ENCODE measurements at places on chromosomes 5 and 9.

DNA sequence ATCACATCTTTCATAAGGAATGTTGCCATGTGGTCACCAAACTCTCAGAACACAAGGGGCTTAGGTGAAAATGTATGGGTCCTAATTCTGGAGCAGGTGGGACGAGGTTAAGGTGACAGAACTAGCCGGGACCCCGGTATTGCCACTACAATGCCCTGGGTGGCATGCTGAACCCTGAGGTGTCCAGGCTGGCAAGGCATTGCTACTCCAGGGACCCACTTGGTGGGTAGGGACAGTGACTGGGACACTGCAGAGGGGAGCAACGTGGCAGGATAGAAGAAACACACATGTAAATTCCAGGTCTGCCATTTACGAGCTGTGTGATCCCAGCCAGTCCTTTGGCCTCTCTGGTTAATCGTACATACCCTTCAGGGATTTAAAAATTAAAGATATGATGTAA, 206.9 kb upstream of the MVB12B start:
- DNase-seq = no peak

GRCh38 chr5:132260714-132261551, 3.4 kb downstream of the PDLIM4 start:
- no peak for DNase-seq

DNA sequence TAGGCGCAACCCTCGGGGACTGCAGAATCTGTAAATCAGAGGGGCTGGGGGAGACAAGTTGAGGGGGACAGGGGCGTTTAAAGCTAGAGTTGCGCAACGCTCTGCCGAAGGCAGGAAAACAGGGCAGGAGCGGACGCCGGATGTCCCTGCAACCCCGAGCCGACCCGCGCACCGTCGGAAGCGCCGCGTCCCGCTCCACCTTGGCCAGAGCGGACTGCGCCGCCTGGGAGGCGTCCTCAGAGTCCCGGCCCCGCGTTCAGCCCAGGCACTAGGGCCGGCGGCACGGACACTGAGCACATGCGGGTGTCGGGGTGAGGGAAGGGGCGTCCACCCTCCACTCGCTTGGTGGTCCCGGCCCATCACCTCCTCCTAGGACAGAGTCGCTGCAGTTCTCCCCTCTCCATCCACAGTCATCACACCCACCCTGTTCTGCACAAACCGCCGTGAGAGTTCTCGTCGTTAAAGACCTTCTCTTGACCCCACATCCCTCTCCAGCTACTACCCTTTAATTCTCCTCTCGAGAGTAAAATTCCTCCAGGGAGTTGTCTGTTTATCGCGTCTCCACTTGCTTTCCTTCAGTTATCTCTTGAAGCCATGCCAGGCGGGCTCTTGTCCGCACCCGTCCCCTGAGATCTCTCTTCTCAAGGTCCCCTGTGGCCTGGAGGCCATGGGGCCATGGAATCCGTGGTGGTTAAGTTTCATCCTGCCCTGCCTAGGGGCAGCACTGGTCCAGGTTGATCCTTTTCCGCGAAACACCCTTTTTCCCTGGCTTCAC, 796 bp upstream of the PDLIM7 start:
- DNase-seq = no peak

GRCh38 chr9:130627051-130627450, 37.3 kb upstream of the PRDM12 start:
- DNase-seq = no peak

- DNase-seq = no peak
Observed at GRCh38 chr5:139631520-139632165, 16.5 kb upstream of the CXXC5 start.

- no peak for DNase-seq
Observed at GRCh38 chr9:10265153-10265631, 347.6 kb downstream of the PTPRD start.

DNA sequence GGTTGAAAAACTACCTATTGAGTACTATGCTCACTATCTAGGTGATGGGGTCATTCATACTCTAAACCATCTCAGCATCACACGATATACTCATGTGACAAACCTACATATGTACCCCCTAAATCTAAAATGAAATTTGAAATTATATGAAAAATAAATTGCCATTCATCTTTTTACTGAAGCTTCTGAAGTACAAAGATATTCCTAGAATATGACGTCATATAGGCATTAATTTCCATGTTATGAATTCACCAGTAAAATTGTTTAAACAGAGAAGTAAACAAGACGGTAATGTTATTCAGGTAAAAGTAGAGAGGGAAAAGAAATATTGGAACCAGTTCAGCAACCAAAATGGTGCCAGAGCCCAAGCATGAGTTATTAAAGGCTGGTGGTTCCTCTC, 173.0 kb downstream of the MRPS30 start:
- DNase-seq = no peak

- DNase-seq = no peak
Observed at GRCh38 chr9:113996531-113997001, 81.5 kb downstream of the AMBP start.

GRCh38 chr9:83992407-83992806, 11.8 kb downstream of the RMI1 start:
- DNase-seq = no peak

GRCh38 chr5:39132792-39133191, 58.6 kb upstream of the RICTOR start:
- DNase-seq = no peak

GRCh38 chr5:52657247-52657645, 130.5 kb upstream of the ITGA1 start:
- no peak for DNase-seq

DNA sequence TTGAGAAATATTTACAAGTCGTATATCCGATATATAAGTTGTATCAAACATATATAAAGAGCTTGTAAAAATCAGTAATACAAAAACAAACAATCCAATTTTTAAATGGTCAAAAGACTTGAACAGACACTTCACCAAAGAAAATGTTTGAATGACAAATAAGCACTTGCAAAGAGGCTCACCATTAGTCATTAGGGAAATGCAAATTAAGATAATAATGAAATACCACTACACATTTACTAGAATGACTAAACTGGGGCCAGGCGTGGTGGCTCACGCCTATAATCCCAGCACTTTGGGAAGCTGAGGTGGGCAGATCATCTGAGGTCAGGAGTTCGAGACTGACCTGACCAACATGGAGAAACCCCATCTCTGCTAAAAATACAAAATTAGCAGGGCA, 134.6 kb upstream of the HAND1 start:
- no peak for DNase-seq

DNA sequence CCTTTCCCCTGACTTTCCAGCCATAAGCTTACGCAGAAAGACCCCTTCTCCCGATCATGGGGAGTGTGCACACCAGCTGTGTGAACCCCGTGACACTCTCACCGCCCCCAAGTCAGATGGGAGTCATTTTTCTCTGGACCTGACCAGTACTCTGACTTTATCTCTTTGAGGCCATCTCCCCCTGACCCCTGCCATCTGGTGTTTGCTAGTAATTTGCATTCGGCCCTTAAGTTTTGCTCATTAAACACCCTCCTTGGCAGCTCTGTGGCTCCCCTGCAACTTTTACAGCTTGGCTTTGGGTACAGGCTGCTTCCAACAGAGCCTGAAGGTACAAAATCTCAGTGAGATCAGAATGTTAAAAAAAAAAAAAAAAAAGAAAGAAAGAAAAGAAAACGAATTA, 43.9 kb downstream of the PDZD2 start:
- no peak for DNase-seq

- no peak for DNase-seq
Observed at GRCh38 chr5:81252904-81253303, 19.8 kb downstream of the CKMT2 start.

DNA sequence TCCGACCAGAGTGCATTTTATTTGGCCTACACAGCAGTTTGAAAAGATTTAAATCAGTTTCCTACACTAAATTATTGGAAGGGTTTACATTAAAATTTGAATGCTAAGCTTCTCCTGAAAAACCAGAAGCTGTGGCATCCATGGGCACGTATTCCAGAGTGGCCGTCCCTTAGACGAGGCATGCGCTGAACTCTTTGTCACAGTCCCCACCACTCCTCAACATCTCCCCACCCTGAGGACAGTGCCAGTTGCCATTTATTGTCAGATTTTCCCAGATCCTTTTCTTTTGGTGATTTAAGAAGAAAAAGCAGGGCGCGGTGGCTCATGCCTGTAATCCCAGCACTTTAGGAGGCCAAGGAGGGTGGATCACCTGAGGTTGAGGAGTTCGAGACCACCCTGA, 39.9 kb upstream of the UNC5A start:
- DNase-seq = no peak

DNA sequence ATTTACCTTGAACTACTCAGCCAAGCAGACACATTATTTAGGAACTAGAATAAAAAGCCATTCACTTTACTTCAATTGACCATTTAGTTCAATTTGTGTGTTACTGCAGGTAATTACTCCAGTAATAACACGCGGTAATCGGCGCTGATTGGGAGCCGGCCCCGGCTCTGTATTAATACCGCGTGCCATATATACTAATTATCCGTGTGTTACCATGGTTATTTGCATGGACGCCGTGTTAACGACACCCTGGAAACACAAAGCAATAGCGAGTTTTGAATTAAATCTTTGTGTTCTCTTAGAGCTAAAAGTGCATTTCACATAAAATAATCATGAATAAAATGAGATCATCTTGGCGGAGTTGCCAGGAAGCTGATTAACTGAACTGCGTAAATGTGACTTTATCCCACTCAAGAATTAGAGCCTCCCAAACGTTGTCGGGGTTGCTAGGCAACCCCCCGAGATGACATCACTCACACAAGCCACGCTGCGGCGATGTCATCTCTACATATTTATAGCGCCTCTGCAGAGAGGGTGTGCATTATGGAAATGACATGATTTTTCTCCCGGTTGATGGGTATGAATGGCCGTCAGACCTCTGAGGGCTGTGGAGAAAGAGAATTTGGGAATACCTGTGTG, 41.4 kb upstream of the RNU6ATAC start:
- DNase-seq = no peak

GRCh38 chr5:173653822-173654523, 37.5 kb upstream of the BOD1 start:
- no peak for DNase-seq

DNA sequence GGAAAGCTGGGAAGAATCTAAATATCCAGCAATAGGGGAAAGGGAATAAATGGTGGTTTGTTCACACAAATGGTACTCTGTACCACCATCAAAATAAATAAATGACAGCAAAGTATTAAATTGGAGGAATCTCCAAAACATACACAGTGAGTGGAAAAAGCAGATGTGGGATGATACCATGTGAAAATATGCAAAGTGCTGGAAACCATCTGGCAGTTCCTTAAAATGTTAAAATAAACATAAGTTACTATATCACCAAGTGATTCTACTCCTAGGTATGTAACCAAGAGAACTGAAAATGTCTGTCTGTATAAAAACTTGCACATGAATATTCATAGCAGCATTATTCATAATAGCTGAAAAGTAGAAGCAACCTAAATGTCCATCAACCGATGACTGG, 41.9 kb upstream of the TEX48 start:
- no peak for DNase-seq

DNA sequence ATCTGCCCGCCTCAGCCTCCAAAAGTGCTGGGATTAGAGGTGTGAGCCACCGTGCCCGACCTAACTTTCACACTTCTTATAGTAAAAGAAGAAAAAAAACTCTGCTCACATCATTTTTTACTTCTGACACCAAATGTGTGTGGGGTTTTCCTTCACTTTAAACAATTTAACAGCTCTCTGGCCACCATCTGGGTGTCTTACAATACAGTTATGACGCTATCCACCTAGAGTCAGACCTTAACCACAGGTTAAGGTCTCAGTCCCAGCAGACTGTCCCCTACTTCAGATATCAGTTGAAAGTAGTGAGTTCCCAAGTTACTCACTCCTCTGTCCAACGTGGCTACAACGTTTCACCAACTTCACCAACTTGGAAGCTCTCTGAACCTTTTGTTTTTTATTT, 15.4 kb upstream of the ATP6V1G1 start:
- no peak for DNase-seq

- DNase-seq = no peak
Observed at GRCh38 chr9:98990181-98990870, 46.6 kb downstream of the COL15A1 start.

DNA sequence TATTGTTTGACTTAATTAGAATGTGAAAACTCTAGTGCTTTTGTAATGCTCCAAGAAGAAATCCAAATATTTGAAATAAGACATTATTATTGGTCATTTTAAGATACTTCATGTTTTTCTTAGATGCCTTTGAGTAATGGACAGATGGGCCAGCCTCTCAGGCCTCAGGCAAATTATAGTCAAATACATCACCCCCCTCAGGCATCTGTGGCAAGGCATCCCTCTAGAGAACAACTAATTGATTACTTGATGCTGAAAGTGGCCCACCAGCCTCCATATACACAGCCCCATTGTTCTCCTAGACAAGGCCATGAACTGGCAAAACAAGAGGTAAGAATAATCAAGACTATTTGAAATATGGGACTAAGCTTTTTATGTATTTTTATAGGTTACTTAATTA, 69.2 kb upstream of the SREK1 start:
- DNase-seq = no peak

DNA sequence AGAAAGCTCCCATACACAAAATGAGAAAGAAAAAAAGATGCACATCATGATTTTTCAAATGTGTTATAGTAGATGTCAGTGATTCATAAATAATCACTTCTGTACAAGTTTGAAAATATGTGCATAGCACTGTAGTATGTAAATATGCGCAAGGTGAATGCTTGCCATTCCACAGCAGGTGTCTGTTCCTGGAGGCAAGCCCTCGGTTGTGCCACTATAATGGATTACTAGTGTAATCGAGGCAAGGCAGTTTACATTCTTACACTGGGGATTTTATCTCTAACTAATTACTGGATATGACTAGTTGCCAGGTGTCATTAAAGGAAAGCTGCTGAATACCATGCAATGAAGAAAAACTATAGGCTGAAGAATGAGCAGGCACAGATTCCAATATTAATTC, 93.6 kb downstream of the ARHGEF28 start:
- DNase-seq = no peak

GRCh38 chr5:53291528-53291927, 182.0 kb upstream of the MOCS2 start:
- no peak for DNase-seq

GRCh38 chr9:127629468-127630081, 17.5 kb downstream of the STXBP1 start:
- DNase-seq = no peak

DNA sequence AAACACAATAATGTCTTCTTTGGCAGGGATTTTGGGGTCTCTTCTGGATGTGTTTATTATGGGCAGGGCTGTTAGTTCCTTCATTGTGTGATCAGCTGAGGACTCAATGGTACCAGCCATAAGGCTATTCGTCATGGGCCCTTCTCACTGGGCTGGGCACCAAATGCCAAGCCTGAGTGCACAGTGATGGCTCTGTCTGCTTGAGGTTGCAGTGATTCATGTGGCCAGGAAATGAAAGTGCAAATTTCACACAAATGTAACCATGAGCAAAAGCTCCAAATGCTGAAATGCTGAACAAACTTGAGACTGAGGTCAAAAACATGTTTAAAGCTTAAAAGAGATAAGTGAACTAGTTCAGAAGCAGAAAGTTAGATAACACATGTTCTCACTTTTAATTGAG, 191.0 kb downstream of the TARS1 start:
- no peak for DNase-seq

- DNase-seq = no peak
Observed at GRCh38 chr9:135339378-135339973, 140.1 kb upstream of the PPP1R26 start.

Measured in stimulated activated CD4-positive, alpha-beta T cell treated with anti-CD3 and anti-CD28 coated beads, Interleukin-1b, Interleukin-23, amount 100 ng/mL, for 24 hours (primary cell).